ENCODE measurements at places on chromosomes 12 and 14.

GRCh38 chr12:18811273-18811672, 73.4 kb downstream of the CAPZA3 start:
- DNase-seq: no peak

GRCh38 chr12:52033446-52034140, 17.6 kb upstream of the NR4A1 start:
- no peak for DNase-seq

GRCh38 chr12:51247523-51248206, 9.0 kb downstream of the DAZAP2 start:
- no peak for DNase-seq

- no peak for DNase-seq
Observed at GRCh38 chr12:89899651-89900050, 191.0 kb upstream of the ATP2B1 start.

DNA sequence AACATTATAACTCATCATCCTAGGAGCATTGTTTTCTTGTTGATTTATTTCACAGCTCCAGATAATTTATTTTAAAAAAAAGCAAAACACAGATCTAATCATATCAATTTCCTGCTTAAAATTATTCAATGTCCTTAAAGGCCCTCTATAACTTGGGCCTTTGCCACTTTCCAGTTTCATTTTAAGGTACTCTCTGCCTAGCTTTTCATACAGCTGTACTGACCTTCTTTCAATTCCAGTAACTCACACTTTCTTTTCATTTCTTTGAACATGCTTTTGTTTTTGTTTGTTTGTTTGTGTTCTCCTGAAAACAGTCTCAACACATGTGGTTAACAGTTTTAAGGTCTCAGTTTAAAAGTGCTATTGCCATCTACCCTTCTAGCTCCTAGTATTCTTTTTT, 281.9 kb downstream of the ACSS3 start:
- no peak for DNase-seq

DNA sequence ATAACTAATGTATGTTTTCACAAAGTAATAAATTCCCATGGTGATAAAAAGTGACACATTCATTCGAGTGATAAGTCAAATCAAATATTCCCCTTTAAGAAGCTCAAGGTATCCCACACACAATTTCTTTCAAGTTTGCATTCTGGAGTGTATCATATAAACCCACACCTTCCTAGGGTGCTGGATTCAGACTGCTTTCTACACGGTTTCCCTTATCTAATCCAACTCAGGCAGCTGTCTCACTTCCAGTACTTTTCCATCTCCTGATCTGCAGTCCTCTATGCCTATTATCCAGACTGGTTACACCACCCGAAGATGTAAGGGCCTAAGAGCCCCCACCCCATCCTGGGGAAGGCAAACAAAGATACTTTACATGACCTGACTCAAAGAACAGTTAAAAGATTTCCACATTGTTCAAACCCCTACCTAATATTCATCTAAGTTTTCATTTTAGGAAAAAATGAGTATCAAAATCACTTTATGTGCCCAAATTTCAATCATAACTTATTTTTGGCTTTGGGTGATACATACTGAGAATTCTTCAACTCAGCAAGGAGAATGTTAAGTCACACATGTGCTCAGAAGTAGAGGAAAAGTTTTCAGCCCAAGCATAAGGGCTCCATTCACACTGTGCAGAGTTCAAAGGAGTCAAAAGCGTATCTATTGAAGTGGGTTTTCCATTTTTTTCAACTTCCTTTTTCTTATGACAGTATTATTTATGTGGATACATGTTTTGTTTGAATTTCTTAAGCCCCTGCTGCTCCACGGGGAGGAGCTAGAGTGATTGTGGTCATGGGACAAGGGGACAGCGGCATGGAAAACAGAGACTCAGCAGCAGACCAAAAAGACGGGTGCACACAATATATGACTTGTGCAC, 41.8 kb downstream of the CORO1C start:
- DNase-seq: no peak

DNA sequence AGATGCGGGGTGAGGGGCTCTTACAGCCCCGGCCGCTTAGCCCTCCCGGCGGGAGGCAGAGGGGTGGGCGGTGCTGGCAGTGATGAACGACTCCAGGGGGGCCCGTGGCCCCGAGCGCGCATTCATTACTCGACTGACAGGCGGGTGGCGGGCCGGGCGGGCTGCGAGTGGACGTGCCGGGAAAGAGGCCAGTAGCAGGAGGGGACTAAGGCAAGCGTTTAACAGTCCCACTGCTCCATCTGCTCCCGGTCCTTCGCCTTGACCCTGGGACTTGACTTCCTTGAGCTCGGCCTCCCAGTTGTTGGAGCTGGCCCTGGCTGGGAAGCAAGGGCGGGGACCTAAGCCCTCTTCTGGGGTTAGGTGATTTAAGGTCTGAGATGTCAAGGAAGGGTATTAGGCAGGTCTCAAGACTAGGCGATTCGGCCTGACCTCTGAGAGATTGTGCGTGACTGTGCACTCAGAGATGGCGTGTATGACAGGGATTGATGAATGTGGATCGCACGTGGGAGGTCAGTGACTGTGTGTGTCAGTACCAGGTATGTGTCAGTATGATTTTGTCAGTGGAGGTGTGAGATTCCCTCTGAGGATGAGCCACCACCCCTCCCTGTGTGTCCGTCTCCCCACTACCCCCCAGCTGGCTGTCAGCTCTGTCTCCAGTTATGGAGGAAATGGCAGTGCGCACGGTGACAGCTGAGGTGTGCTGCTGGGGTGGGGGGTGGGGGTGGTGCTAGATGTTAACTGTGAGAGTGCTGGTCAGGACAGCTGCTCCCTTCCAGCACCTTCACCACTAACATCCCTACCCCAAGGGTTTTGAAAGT, 3.6 kb upstream of the DNAJC22 start:
- DNase-seq: no peak

- DNase-seq: no peak
Observed at GRCh38 chr12:52920937-52921336, 16.1 kb upstream of the KRT8 start.

DNA sequence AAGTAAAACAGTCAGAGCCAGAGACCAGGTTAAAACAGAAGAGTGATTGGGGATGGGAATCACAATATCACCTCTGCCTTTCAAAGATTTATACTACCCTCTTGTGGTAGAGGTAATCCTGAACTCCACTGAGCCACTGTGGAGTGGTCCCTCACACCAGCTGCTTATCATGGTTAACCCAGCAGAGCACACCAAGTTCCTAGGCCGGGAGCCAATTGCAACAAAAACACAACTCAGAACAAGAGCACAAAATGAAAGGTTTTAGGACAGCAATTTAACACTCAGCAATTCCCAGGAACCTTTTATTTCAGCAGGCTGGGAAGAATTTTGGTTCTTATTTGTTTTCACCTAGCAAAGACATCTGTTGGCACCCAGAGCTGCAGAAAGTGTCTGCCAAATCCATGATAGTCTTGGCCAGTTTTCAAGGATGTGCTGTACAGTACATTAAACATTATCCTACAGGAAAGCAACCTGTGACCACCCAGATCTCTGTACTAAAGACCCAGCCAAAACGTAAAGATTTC, 220.5 kb upstream of the ATXN7L3B start:
- DNase-seq: peak; percentile 15

DNA sequence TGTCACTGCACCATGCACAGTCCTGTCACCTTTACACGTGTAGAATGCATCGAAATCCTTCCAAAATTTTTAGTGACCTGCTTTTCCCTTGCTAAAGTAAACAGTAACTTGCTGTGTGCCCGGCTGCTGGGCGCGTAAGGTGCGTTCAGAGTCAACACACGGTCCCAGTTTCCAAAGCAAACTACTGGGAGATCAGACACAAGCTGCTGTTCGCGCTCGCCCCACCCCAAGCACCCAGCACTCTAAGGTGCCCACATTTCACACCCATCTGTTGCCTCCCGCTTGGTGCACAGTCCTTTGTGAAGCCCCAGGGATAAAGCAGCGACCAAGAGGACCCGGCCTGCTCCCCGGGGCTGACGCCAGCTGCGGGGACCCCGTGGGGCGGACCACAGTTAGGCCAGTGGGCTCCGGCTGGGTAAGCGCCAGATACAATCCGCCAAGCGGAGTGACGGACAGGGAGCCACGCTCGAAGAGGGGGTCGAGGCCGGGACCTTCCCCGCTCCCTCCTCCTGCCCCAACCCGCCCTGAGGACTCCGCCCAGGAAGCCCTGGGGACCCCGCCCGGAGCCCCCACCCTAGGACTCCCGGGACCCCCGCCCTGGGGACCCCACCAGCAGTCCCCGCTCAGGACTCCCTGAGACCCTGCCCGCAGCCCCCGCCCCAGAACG, 633 bp downstream of the STX2 start:
- no peak for DNase-seq

- no peak for DNase-seq
Observed at GRCh38 chr14:46985529-46986380, 334.2 kb upstream of the RPL10L start.

GRCh38 chr12:38904537-38905479, 583 bp downstream of the CPNE8 start:
- DNase-seq: no peak

- DNase-seq: no peak
Observed at GRCh38 chr12:77218278-77218677, 152.9 kb upstream of the E2F7 start.
